ENCODE measurements at places on chromosomes 5 and 9.
A peak's percentile ranks its signal among the peaks of the same experiment; 100 is the strongest.

- no peak for DNase-seq
These were observed 29.4 kb upstream of the TTLL11 start for GRCh38 chr9:122122468-122122867.

- no peak for DNase-seq
These were observed 189.5 kb downstream of the SEMA5A start for GRCh38 chr5:9356351-9356825.

GRCh38 chr9:116942593-116943061 lies 255.5 kb downstream of the TRIM32 start:
- no peak for DNase-seq

DNA sequence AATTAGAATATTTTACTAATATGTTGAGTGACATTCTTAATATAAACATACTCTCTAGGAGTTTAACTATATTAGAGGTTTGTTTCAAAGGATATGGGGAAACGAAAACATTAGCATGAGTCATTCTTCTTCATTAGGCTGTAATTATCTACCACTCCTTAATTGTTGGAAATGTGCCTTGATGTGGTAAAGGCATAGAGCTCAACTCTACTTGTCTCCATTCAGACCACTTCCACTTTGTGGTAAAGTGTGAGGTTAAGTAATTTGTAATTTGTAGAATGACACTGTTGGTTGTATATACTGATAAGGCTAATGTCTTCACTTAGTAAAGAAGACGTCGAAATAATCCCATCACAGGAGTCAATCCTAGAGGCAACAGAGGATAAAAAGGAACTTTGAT lies 58.1 kb downstream of the HAPLN1 start:
- no peak for DNase-seq

- no peak for DNase-seq
These were observed 85.0 kb upstream of the RASA1 start for GRCh38 chr5:87182649-87183048.

DNA sequence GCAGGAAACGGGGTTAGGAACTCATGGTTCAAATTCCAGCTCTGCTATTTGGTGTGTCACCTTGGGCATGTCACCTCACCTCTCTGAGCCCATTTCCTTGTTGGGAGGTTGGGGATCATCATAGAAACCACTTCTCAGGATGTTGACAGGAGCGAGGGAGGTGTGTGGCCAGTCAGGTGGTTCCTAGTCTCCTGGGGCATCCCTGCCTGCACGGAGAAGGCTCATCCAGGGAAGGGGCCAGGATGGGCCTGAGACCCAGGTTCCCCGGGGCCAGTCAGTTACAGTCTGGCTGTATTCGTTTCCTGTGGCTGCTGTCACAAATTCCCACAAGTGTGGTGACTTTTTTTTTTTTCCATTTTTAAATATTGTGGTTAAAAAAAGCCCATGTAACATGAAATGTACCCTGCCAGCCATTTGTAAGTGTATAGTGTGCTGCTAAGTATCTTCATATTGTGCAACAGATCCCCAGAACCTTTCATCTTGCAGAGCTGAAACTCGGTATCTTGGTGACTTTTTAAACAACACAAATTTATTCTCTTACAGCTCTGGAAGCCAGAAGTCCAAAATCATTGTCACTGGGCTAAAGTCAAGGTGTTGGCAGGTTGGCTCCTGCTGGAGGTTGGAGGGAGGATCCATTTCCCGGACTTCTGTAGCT lies 78.7 kb upstream of the UNC5A start:
- DNase-seq = no peak

DNA sequence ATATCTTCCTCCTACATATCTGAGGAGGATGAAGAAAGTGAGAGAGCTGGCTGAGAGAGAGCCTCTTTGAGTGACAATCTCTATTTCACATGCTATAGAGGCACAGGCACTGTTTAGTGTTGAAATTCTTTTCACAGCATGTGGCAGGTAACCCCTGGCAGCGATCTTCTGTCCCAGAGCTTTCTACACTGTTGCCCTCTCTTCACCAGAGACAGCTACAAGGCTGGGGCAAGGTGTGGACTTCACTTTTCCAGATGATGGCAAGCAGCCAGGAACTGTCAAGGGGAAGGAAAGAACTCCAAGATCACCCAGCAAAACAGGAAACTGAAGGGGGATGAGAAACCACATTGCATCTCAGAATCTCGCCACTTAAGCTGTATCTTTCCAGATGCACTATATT lies 205.2 kb downstream of the CAAP1 start:
- DNase-seq = no peak

GRCh38 chr5:14321936-14322335 lies 178.8 kb downstream of the TRIO start:
- DNase-seq = no peak

GRCh38 chr9:16885931-16886330 lies 15.5 kb upstream of the BNC2 start:
- no peak for DNase-seq

- DNase-seq = peak; percentile 96
These were observed 119.7 kb upstream of the TARS1 start for GRCh38 chr5:33321026-33321425.

DNA sequence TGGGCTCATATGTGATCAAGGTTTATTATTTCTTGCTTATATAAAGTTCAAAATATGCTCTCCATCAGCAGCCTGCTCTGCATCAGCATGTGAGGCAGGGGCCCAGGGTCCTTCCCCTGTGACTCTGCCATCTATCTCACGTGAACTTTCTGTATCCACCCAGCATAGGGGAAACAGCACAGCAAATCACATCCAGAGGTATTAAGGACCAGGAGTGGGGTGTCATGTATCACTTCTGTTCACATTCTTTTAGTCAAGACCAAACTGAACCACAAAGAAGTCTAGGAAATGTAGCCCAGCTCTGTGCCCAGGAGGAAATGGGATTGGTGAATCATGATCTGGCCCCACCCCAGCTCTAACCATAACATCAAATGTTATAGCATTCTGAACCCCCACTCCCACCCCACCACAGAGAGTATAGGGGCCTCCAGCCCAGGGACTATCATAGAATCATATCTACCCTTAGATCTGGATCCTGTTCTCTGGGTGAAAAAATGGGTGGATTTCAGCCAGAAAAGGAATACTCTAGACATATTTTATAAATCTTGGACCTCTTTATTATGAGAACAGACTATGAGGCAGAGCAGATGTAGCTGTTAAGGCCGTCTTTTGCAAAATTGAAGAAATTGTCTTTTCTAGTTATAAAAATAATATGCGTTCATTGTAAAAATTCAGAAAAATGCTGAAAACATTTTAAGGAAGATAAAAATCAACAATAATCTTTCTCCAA lies 473.7 kb downstream of the ARHGEF28 start:
- DNase-seq = no peak

GRCh38 chr5:142446131-142446959 lies 121.5 kb upstream of the SPRY4 start:
- DNase-seq = peak; percentile 31

DNA sequence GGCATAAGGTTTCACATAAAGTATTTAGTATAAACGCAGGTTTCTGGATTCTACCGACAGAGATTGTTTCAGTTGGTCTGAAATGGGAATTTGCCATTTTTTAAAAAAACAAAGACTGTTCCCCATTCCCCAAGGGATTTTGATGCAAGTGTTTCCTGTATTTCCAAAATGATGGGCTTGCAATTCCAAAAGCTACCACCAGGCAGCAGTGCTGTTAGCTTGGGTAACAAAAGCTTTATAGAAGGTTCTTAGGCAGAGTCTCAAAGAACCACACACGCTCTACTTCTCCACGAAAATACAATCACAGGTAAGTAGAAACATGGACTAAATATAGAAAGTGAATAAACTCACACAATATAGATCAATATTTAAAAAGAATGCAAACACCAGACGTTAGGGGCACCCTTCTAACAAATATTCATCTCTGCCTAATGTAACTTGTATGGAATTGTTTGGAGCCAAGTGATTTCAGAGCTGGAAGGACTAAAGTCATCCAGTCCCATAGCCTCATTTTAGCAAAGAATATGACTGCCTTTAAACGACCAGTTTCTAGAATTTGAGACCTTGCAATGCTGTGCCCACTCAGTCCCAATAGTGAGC lies 154.3 kb downstream of the SPOCK1 start:
- no peak for DNase-seq

DNA sequence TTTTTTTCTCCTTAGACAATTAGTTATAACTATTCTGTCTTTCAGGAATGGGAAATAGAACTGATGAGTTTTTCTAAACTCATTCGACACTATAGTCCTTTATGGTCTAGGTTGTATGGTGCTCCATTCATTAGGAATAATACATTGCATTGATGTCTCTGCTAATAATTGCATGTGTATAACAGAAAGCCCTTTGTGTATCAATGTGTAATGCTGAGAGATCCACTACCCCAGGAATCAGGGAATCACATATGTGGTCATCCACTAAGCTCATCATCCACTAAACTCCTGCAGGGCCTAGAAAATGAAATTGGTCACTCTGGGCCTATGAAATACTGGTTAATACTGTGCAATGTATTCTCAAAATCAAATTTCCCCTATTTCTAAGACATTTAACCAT lies 242.0 kb upstream of the CDH18 start:
- no peak for DNase-seq

DNA sequence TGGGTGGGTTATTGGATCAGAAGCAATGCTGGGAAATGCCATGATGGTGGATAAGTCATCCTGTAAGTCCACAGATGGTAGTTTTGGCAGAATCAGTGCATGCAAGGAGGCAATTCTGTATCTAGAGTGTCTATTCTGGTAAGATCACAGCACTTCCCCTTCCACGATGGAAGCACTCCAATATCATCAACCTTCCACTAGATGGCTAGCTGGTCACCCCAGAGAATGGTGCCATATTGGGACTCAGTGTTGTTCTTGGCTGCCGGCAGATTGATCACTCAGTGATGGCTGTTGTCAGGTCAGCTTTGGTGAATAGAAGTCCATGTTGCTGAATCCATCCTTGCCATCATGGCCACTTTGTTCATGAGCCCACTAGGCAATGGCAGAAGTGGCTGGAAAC lies 553.5 kb downstream of the CSNK1G3 start:
- DNase-seq = no peak

DNA sequence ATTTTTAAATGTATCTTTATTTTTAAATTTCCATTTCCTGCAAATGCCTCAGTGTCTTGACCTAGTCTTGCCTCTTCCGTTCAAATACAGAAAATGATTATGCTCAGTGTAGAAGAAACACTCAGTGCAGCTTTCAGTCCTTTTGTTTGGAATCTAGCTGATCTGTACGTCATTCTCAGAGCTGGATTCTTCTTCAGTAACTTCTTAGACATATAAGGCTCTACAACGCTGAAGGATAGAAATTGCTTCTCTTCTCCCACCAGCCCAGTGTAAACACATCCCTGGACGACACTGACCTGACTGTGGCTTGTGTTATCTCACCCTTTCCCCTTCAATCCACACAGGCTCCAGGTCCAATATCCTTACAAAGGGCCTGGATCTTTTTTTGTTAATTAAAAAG lies 3.2 kb upstream of the ALDH1B1 start:
- DNase-seq = no peak

GRCh38 chr9:8096091-8096490 lies 296.5 kb upstream of the DMAC1 start:
- DNase-seq = no peak

GRCh38 chr5:36079200-36079781 lies 12.6 kb upstream of the UGT3A2 start:
- no peak for DNase-seq

DNA sequence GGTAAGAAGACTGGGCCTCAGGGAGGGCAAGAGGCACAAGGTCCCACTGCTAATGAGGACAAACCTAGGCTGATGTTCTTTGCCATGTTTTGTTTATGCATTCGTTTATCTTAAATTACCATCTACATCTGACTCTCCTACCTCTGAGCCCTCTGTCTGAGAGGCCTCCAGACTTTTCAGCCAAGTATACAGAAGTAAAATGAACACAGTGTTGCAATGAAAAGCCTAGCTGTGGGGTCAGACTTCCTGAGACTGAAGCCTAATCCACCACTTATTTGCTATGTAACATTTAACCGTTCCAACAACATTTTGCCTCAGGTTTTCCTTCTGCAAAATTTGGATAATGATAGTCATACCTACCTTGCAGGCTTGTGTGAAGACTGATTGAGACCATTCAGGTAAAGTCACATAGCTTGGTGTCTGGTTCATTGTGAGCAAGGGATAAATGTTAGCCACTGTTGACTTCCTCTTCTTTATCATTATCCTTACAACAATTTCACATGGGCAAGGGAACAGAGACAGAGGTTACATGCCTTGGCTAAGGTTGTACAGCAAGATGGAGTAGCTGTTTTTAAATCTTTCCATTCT lies 374.9 kb upstream of the CLINT1 start:
- DNase-seq = no peak

- DNase-seq = no peak
These were observed 532.5 kb downstream of the KIF4B start for GRCh38 chr5:155546075-155546474.

DNA sequence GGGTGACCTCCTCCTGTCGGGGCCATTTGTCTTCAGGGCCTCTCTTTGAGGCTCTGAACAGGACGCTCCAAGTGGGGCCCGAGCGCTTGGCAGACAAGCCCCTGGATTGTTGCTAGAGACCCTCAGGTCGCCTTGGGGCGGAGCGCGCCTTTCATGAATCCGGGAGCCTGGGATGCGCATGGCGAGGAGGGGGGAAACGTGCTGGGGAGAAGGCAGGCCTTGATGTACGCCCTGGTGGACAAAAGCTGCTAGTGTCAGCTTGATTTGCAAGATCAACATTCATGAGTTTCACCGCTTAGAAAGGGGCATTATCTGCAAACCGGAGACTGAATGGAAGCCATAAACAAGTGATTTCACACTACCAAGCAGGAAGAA lies 226.3 kb downstream of the SMARCA2 start:
- no peak for DNase-seq

GRCh38 chr5:16596581-16596940 lies 20.2 kb downstream of the RETREG1 start:
- peak; percentile 9 for DNase-seq

- no peak for DNase-seq
These were observed 334.0 kb upstream of the PTPRD start for GRCh38 chr9:10946676-10947410.

- DNase-seq = no peak
These were observed 35.0 kb upstream of the NAA35 start for GRCh38 chr9:85905957-85906356.

DNA sequence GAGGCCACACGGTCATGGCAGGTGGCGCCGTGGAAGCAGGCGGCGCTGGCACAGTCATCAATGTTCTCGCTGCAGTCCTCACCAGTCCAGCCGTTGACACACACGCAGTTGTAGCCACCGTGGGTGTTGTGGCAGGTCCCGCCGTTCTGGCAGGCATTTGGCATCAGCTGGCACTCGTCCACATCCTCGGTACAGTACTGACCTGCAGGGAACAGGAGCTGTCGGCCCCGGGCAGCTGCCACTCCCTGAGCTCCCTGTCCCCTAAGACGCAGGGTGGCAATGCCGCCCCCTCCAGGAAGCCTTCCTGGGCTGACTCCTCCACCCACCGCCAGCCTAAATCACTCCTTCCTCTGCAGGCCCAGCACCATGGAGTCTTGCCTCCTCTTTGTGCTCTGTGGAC lies 27.2 kb downstream of the NOTCH1 start:
- no peak for DNase-seq

GRCh38 chr5:174409070-174409469 lies 315.3 kb upstream of the MSX2 start:
- no peak for DNase-seq

All from BJ (cell line).